ENCODE measurements at places on chromosomes 3 and 15.

GRCh38 chr15:67305506-67305905, 50.9 kb downstream of the IQCH start:
- DNase-seq, result no peak

DNA sequence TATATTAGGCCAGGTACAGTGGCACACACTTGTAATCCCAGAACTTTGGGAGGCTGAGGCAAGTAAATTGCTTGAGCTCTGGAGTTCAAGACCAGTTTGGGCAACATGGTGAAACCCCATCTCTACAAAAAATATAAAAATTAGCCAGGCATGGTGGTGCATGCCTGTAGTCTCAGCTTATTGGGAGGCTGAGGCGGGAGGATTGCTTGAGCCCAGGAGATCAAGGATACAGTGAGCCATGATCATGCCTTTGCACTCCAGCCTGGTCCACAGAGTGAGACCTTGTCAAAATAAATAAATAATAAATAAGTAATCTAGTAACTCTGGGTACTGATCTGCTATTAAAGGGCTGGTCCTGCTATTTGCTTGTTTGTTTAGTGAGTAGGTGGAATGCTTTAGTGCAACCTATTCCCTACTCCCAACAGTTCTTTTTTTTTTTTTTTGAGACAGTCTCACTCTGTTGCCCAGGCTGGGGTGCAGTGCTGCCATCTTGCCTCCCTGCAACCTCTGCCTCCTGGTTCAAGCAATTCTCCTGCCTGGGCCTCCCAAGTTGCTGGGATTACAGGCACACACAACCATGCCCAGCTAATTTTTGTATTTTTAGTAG, 9.1 kb upstream of the INO80 start:
- DNase-seq, result no peak

GRCh38 chr15:55915221-55915620, 78.2 kb downstream of the NEDD4 start:
- no peak for DNase-seq

GRCh38 chr15:55652359-55652758, 64.2 kb upstream of the PYGO1 start:
- DNase-seq, result no peak

DNA sequence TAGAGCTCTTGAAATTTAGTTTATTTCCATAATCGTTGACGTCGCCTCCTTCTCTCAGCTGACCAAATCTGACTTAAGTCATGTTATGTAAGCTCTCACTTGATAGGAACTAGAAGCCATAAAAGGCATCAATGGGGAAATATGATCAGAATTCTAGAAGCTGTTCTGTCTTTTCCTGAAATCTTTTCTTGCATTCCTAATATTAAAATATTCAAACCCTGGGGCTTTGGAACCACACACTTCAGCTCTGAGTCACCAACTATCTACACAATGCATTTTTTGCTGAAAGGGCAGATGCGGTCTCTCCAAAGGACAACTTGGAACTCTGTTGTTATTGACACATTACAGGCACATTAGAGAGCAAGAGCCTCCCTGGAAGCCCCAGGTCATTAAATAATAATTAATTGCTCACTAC, 91.3 kb downstream of the LARS2 start:
- no peak for DNase-seq

GRCh38 chr3:82386647-82387046, 625.2 kb upstream of the GBE1 start:
- DNase-seq, result no peak

DNA sequence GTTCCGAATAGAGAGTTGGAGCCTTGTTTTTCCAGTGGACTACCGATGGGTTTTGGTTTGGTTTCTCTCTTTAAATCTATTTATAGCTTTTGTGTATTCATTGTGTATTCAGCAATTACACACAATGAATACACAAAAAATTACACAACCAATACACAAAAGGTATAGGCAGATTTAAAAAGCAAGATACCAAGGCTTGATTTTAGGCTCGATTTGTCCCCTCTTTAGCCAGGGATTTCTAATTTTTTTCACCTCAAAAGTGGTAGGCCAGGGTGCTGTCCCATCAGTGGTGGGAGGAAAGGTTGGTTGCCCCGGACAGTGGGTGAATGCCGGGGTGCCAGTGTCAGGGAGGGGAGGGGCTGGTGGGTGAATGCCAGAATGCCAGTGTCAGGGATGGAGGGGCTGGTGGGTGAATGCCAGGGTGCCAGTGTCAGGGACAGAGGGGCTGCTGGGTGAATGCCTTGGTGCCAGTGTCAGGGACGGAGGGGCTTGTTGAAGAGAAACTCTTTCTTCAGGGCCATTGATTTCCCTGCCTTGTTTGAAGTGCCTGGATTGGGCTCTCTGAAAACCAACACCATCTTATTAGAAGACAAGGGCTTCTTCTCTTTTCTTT, 186.2 kb downstream of the GOLGA6L6 start:
- no peak for DNase-seq

DNA sequence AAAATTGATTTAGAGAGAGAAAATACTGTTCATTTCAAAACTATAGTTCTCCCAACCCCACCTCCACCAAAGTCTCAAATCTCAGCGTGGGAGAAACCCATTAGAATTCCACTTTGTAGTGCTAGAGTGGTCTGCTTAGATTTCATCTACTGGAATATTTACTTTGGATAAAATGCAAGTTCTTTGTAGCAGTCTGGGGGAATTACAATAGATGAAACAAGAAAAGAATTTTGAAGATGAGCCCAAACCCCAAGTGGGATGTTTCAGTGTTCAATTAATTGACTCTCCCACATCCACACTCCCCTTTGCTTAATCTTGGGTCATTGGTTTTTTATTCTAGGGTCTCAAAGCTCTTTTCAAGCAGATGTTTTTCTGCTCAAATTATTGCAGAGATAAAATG, 97.8 kb downstream of the RPL22L1 start:
- DNase-seq, result no peak

DNA sequence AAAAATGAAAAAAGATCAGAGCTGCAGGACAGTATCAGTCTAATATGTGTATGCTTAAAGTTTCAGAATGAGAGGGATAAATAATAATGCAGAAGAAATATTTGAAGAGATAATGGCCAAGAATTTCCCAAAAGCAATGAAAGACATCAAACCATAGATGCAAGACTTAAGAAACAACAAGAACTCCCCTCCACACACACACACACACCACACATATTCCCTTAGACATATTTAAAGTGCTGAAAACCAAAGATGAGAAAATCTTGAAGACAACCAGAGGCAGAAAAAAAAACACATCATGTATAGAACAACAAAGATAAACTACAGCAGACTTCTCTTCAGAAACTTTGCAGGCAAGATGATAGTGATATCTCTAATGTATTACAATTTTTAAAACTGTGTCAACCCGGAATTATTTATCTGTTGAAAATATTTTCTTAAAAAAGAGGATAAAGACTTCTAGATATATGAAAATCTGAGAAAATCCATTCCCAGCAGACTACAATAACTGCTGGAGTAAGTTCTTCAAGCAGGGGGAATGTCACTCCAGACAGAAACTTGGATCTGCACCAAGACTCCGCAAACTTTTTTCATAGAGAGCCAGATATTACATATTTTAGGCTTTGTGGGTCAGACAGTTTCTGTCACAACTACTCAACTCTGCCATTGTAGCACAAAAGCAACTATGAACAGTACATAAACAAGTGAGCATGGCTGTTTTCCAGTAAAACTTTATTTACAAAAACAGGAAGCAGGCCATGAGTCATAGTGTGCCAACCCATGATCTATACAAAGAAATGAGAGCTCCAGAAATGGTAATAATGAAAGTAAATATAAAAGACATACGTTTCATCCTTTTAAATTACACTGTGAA, 223.4 kb upstream of the CGNL1 start:
- no peak for DNase-seq

DNA sequence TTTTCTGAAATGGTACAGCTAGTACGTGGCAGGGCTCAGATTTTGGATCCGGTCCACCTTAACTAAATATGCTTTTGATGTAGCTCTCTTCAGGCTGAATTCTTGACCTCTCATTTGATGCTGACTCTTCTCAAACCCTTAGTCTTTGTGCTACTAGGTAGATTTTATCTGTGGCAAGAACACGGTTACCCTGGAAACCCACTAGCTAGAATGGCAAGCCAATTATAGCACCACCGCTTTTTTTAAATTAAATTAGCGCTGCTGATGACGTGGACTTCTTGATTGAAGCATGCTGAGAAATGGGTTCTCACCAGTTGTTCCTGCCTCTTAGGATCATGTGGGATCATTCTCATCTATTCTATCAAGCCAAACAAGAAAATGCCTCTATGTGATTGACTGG, 421.5 kb downstream of the LPP start:
- DNase-seq, result no peak
